ENCODE measurements at places on chromosomes 13 and 19. TPM values are rescaled to one million over a fixed set of nuclear protein-coding genes. Genes with fewer than 3 reads are reported as not detected.
A peak's percentile ranks its signal among the peaks of the same experiment; 100 is the strongest.

- no peak for DNase-seq
Observed at GRCh38 chr19:14039181-14039580, 7.6 kb downstream of the IL27RA start.

DNA sequence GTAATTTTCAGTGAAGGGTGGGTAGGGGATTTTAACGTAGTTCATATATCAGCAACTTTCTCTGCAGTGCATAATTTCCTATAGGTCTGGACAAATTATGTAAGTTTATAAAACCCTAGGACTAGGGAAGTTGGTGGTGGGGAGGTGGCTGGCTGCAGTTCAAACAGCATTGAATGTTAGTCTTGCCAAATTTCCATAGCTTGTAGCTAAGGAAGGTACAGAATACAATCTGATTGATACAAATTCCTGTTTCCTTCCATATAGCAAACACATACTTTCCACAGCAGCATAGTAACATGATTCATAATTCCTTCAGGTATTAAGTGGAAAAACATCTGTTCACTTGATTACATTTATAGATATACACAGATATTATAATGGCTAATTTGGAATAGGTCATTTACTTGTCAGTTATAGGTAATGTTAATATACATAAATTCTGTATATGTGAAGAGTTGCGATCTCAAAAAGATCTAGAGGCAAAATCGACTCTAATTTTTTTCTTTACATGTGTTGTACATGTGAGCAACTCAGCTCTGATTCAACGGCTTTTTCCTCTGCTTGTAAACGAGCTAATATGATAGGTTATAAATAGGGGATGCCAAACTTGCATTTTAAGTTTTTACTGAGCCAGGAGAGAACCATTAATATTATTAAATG, 233.4 kb upstream of the CSNK1A1L start:
- DNase-seq = no peak

GRCh38 chr13:99361197-99361596, 54.0 kb upstream of the GPR183 start:
- DNase-seq = no peak

DNA sequence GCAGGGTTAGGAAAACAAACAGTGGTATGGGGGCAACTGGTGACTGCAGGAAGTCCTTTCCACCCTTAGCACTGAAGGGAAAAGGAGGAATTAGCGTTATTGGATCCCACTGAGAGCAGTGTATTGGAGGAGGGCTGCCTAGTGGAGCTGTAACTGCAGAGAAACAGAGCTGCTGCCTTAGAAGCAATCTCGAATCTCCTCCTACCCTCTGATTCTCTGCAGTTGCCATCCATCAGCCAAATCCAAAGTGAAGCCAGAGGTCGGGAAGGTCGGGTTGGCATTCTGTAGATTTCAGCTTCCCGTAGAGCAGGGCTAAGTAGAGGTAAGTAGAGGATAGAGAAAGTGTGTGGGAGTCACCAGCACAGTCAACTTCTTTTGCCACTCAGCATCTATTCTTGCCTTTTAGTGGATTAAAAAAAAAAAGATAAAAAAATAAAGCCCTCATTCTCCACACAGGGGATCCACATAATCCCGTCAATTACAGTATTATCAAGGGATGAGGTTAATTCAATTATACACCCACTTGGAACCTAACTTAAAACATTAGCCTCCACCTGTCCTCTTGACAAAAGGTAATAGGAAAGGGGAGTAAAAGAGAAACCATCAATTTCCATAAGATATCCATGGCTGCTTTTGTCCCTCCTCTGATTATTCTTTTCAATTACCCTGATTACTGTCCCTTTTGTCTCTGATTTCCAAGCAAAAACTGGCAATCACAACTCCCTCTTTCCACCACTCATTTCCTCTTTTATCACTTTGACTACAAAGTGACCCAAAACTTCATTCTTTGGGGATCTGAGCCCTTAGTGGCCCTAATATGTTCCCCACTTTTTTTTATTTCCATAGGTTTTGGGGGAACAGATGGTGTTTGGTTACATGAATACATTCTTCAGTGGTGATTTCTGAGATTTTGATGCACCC, 234.7 kb downstream of the RBM26 start:
- DNase-seq = no peak

The KLK3 gene
- total RNA-seq = not detected

DNA sequence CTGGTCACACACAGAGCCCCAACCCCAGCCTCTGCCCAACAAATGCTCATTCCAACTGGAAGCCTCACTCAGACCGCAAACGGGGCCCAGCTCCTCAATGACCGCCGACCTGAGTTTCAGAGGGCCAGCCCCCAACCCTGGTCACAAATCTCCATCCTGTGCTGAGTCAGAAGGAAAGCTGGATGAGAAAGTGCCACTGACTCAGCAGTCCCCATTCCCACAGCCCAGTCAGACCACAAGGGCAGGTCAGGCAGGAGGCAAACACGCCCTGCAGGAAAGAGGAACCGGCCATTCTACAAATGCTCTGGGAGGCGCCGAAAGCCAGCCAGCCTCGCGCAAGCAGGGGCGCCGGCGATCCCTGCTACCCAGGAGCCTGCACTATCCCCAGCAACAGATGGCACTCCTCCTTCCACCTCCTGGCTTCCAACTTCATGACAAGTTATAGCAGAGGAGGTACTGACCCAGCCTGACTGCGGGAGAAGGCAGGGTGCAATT, 14.1 kb upstream of the PRKD2 start:
- peak; percentile 71 for DNase-seq

The TMEM221 gene
- 0.11 TPM for total RNA-seq

DNA sequence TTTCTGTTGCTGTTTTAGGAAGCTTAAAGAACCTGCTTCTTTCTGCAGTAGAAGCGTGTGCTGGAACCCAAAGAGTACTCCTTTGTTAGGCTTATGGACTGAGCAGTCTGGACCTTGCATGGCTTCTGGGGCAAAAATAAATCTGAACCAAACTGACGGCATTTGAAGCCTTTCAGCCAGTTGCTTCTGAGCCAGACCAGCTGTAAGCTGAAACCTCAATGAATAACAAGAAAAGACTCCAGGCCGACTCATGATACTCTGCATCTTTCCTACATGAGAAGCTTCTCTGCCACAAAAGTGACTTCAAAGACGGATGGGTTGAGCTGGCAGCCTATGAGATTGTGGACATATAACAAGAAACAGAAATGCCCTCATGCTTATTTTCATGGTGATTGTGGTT, 103.1 kb downstream of the TNFRSF19 start:
- DNase-seq = no peak

DNA sequence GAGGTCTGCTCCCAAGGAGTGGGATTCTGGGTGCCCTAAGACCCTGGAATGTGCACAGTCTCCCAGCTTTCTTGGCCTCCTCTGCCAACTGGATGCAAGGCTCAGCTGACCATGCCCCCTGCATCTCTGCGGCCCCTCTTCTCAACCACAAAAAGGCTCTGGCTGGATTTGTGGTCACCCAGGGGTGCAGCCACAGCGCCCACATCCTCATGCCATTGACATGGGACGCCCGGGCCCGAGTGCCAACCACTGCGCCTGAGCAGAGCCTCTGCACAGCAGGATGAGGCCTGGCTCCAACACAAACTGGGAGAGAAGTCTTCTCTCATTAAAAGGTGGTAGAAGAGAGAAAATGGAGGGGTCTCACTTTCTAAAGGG, 103.5 kb downstream of the FOXO1 start:
- DNase-seq = no peak

GRCh38 chr19:51242881-51243630, 7.8 kb upstream of the SIGLECL1 start:
- DNase-seq = no peak

The OLFM2 gene
- total RNA-seq = 2.2 TPM

DNA sequence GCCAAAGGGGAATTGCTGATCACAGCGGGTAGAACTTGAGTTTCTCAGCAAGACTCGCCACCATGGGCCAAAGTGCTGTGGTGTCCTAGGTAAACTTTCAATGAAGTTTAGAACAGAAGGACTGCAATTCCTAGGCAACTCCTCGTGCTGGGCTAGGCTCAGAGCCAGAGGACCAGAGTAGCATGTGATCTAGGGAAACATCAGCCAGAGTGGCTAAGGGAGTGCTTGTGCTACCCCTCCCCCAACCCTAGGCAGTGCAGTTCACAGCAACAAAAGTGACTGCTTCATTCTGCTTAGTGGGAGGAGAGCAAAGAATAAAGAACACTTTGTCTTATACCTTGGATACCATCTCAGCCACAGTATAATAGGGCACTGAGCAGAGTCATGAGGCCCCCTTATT, 1658.6 kb upstream of the MIR17HG start:
- peak; percentile 42 for DNase-seq

GRCh38 chr13:104140552-104140951, 1074.3 kb upstream of the SLC10A2 start:
- no peak for DNase-seq

GRCh38 chr13:49546561-49546960, 38.8 kb downstream of the RCBTB1 start:
- DNase-seq = no peak

GRCh38 chr19:13640611-13641010, 123.7 kb upstream of the MRI1 start:
- no peak for DNase-seq

DNA sequence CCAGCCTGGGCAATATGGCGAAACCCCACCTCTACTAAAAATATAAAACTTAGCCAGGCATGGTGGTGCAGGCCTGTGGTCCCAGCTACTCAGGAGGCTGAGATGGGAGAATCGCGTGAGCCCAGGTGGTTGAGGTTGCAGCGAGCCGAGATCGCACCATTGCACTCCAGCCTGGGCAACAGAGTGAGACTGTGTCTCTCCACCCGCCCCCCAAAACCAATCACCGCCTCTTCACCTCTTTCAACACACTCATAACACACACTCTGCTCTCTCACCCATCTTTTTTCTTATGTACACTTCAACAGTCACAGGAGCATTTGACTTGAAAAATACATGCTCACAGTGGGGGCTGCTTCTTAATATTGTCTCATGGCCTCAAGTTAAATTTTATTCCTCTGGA, 76.8 kb downstream of the ESD start:
- no peak for DNase-seq

DNA sequence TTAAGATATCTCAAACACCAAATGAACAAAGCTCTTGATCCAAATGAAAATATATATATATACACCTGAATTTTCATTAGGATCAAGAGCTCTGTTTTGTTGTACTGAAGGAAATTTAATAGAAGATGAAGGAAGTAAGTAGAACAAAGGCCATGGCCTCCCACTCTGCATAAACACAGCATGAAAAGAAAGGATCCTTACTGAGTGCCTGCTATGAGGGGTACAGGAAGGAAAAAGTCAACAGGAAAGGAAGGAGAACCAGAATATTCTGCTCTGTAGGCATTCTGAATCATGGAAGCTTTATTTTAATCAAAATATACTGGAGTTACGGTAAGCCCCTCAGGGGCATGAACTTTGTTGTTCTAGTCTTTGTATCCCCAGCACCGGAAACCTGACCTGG, 22.1 kb downstream of the TMTC4 start:
- DNase-seq = no peak

DNA sequence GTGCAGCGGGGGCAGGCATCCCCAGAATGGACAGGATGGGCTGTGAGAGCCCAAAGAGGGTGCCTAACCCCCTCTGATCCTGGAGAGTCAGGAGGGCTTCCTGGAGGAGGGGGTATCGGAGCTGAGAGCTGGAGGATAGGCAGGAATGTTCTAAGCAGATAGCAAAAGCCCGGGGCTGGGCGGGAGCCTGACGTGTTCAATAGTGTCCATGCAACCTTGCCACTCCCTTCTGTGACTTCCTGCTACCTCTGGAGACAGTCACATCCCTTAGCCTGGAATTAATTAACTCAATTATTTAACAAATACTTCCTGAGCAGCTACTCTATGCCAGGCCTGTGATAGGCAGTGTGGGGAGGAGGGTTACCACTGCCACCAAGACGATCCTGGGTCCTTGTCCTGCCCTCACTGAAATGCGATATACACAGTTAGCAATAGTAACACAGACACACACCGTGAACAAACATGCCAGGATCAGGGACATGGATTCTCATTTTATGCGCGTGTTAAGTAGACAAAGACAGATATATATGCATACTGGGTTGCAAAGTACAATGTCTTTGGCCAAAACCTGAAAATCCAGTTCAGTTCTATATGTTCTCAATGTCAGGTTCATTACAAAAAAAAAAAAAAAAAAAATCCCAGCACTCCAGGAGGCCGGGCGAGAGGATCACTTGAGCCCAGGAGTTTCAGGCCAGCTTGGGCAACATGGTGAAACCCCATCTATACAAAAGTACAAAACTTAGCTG, 10.7 kb downstream of the AP2S1 start:
- no peak for DNase-seq

GRCh38 chr13:52112591-52112990, 16.3 kb downstream of the NEK5 start:
- DNase-seq = no peak

GRCh38 chr13:107993239-107993949, 221.9 kb downstream of the LIG4 start:
- DNase-seq = no peak

The CLEC11A gene
- total RNA-seq = 3.0 TPM

The HPN gene
- total RNA-seq = 5.6 TPM

DNA sequence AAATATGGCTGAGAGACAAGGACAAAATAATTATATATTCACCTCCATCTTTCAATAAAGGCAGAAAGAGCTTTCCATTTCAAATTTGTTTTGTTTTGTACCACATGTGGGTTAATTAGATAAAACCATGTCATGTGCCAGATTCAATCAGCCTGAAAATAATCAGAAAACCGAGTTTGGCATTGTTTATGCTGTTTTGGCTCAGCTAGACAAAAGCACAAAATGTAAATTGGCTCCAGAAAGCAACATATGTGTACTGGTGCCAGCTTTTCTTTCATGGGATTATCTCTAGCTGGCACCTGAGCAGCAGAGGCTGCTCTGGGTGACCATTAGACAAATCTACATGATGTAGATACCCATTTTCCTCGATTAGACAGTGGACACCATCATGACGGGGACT, 9.2 kb upstream of the DNAJC15 start:
- no peak for DNase-seq

GRCh38 chr19:14519860-14520407, 1.7 kb upstream of the DNAJB1 start:
- DNase-seq = no peak

DNA sequence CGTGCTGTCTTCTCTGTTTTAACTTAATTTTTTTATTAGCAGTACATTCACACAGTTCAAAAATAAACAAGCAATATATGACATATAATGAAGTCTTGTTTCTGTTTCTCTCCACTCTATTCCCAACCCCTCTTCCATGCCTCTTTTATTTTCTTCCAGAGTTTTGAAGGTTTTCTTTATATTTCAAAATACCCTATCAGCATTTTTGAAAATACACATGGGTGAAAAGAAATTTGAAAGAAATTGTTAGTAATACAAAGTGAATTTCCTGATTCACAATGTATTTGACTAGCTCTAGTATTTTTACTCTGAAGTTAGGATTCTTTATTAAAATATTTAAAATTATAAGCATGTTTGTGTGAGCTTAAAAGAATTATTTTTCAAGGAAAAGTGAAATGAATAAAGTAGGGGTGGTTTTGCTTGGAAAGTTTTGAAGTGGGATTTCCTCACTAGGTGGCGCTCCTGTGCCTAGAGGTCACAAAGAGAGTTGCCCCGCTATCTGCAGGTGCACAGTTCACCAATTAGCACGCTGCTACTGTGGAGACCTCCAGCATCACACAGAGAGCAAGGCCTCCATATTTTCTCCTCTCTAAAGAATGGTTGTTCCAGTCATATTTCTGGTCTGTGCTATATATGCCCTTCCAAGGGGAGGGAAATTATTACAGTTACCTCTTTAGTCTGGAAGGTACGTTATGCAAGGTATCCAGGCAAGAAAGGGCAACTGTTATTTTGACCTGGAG, 37.6 kb downstream of the SOX21 start:
- DNase-seq = no peak

The OVOL3 gene
- not detected for total RNA-seq

Measured in Right ventricle myocardium superior (tissue), 1 donor.